ENCODE measurements at places on chromosomes 12 and 14. TPM values are rescaled to one million over a fixed set of nuclear protein-coding genes. Genes with fewer than 3 reads are reported as not detected.

CCDC38 gene
- 0.23 TPM for total RNA-seq

CNTN1 gene
- not detected for total RNA-seq

MFAP5 gene
- not detected for total RNA-seq

SRRM4 gene
- not detected for total RNA-seq

SLCO1A2 gene
- total RNA-seq: not detected

PROX2 gene
- not detected for total RNA-seq

Measured in CD4-positive, alpha-beta memory T cell (primary cell).